ENCODE measurements at places on chromosomes 11 and 22.
A peak's percentile ranks its signal among the peaks of the same experiment; 100 is the strongest.

DNA sequence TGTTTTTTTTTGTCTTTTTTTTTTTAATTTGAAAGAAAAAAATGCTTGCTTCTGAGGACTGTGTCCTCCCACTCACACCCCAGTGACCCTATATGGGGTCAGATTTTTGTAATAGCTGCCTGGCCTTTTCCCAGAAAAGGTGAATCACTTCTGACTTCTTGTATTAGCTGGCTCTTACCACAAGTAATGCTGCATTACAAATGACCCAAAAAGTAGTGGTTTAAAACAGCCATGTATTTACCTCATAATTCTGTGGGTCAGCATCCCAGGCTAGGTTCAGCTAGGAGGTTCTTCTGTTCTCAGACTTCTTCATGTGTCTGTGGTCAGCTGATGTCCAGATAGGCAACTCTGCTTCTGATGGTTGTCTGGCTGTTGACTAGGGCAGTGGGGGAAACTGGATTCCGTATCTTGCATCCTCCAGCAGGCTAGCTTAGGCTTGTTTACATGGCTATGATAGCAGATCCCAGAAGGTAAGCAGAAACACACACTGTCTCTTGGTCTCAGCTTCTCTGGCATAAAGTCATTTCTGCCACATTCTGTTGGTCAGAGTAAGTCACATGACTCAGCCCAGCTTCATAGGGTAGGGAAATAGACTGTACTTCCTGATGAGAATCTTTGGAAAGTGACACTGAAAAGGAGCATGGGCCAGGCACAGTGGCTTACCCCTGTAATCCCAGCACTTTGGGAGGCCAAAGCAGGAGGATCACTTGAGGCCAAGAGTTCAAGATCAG, 19.5 kb downstream of the LHFPL7 start:
- no peaks in the 10 kb centered on the region for H3K4me1 ChIP-seq
- no peaks in the 10 kb centered on the region for H3K36me3 ChIP-seq
- H3K27me3 ChIP-seq: peaks cover 6% of the 10 kb centered on the region

DNA sequence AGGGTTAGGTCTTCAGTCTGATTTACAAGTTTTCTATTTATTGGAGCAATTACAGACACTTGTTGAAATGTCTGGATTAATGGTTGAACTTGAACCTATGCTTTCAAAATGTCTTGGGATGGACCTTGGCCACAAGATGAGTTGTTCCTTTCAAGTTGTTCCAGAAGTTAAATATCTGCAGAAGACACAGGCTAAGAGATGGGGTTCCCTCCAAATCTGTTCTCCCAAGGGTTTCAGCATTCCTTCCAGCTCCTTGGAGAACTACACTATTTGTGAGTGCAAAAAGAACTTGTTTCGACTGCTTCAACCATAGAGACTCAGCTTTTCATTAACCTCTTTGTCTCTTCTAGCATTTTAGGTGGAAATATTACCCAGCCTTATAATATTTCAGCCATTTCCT, 189.0 kb upstream of the BLID start:
- H3K4me3 ChIP-seq: no peak overlapping the region
- DNase-seq: no peak
- H3K36me3 ChIP-seq: peaks cover 2% of the 10 kb centered on the region
- H3K27ac ChIP-seq: no peak overlapping the region

- H3K36me3 ChIP-seq: no peaks in the 10 kb centered on the region
- no peaks in the 10 kb centered on the region for H3K27me3 ChIP-seq
Observed at GRCh38 chr11:42025121-42025803, 565.8 kb upstream of the LRRC4C start.

- H3K27me3 ChIP-seq: peaks cover 17% of the 10 kb centered on the region
- peaks cover 6% of the 10 kb centered on the region for H3K36me3 ChIP-seq
- no peak for DNase-seq
Observed at GRCh38 chr11:86706338-86707131, 34.1 kb upstream of the ME3 start.

DNA sequence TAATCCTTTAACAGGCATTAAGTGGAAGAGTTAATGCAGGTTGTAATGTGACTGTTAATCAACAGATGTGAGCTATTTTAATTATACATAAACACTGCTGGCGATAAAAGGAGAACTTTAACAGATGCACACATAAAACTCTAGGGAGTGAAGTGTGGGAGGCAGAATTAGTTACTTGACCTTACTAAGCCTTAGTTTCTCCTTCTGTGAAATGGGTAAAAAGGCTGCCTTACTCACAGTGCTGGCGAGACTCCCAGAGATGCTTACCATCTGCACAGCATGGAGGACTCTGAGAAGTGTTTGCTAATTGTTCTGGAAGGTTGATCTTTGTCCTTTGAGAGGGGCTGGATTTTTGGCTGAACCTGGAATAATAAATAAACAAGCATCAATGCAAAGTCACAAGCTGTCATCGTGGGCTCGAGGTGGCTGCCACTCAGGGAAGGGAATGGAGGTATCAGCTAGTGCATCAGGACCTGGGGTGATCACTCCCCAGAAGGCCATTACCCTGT, 58.6 kb upstream of the MPEG1 start:
- no peak for DNase-seq
- peaks cover 90% of the 10 kb centered on the region for H3K4me1 ChIP-seq
- no peaks in the 10 kb centered on the region for H3K36me3 ChIP-seq

DNA sequence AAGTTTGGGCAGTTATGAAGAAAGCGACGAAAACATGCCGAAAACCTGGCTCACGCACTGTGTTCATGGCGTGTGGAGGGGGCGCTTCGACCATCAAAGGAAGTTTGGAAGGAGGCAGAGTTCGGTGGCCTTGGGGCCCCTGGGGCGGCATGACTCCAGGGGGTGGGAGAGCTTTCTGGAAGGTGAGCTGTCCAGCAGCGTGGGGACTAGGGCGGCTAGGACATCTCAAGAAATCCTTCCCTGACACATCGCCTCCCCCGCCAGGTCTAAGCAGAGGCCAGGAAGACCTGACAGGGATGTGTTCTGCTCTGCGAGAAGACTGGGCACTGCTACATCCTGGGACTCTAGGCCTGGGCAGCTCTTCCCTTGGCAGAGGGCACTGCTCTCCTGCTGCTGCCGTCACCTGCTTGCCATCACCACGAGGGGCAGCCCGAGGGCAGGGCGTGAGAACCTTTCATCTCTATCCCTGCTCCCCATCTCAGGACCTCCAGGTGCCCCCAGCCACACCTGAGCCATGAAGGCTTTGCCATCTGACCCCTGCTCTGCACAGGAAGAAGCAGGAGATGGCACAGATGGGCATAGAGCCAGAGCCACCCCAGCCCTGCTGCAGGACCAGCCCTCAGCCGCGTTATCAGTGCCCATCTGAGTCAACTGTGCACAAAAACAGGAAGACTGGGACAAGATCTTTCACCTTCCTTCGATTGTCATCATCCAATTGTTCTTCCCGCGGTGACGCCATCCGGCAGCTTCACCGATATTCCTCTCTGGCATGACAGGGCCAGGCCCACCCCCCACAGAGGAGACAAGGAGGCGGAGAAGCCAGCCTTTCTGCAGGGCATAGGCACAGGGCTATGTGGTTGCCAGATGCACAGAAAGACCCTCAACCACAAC, 12.7 kb downstream of the LINC01488 start:
- no peak overlapping the region for H3K27ac ChIP-seq
- H3K27me3 ChIP-seq: peaks cover 51% of the 10 kb centered on the region
- no peak overlapping the region for H3K4me3 ChIP-seq
- peaks cover 11% of the 10 kb centered on the region for H3K4me1 ChIP-seq

DNA sequence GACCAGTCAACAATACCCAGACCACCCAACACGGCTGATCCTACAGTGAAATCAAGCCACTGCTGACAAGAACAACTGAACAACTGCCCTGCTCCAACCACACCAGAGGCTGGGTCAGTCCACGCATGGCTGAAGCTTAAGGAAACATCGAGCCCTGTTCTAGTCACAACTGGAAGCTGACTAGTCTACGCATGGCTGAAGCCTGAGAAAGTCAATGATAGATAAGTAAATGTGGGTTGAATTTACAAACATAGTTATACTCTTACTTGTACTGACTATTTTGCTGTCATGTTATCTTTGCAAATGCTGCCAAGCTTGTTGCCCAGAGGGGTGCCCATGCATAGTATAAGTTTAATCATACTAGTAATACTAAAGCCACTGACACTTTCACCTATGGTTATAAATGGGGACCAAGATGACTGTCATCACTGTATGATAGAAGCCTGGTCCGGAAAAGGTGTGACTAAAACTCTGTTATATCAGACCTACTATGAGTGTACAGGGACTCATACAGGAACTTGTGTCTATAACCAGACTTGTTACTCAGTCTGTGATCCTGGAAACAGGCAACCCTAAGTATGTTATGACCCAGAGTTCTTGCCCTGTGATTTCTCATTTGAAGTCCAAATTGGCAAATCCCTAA, 43.4 kb upstream of the GLYAT start:
- H3K4me3 ChIP-seq: no peak overlapping the region
- H3K4me1 ChIP-seq: peaks cover 2% of the 10 kb centered on the region
- H3K27me3 ChIP-seq: no peaks in the 10 kb centered on the region
- H3K27ac ChIP-seq: no peak overlapping the region
- DNase-seq: no peak

- no peaks in the 10 kb centered on the region for H3K4me1 ChIP-seq
- no peak overlapping the region for H3K4me3 ChIP-seq
- H3K27ac ChIP-seq: no peak overlapping the region
- DNase-seq: no peak
- H3K27me3 ChIP-seq: peaks cover 4% of the 10 kb centered on the region
Observed at GRCh38 chr11:126772267-126772666, 228.3 kb downstream of the KIRREL3 start.

DNA sequence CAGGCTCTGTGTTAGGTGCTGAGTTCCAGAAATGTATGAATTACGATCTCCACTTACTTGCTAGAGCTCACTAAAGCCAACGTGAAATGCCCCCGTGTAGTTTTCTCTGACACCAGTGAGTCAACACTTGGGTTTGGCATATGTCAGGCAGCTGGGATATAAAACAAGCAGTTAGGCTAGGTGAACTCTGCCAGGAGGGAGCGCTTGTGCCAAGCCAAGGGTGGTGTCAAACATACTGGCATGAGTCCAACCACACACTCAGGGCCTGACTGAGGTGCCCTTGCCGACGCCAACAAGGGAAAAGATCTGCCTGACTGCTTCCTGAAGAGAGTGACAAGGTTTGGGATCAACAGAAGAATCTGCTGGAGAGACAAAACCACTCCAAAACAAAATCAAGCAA, 167.8 kb upstream of the NARS2 start:
- no peak overlapping the region for H3K4me3 ChIP-seq
- peaks cover 5% of the 10 kb centered on the region for H3K27me3 ChIP-seq
- no peaks in the 10 kb centered on the region for H3K36me3 ChIP-seq
- H3K4me1 ChIP-seq: no peaks in the 10 kb centered on the region
- no peak overlapping the region for H3K27ac ChIP-seq

- H3K27me3 ChIP-seq: no peaks in the 10 kb centered on the region
- H3K27ac ChIP-seq: peak overlapping the region; percentile 97
- peak; percentile 13 for DNase-seq
- no peak overlapping the region for H3K4me3 ChIP-seq
- H3K4me1 ChIP-seq: peaks cover 27% of the 10 kb centered on the region
Observed at GRCh38 chr11:72226701-72227100, 2.1 kb downstream of the INPPL1 start.

DNA sequence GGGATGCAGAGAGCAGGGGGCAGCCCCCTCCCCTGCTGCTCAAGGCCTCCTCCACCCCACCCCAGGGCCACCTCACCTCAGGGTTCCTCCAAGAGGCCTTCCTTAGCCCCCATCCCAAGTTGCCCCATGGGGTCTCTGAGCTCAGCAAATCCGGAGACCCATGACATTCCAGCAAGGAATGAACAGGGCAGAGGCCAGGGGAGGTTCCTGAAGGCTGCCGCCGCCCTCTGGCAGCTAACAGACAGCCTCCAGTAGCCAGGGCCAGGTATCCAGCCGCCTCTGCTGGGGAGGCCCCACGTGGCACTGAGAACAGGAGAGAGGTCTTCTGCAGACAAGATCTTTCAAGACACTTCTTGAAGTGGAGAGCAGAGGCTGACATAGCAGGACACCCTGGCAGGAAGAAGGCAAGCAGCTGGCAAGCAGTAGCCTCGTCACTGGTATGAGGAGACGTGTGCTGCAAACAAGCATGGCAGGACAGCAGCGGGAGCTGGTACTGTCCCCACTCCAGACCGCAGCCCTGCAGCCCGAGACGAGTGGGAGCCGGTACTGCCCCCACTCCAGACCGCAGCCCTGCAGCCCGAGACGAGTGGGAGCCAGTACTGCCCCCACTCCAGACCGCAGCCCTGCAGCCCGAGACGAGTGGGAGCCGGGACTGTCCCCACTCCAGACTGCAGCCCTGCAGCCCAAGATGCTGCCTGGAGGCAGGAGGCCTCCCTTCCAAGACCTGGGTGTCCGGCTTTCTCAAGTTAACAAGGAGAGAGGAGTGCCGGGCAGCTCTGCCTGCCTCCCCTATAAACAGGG, 190.6 kb downstream of the IGLL1 start:
- H3K4me3 ChIP-seq: no peak overlapping the region
- no peaks in the 10 kb centered on the region for H3K4me1 ChIP-seq
- DNase-seq: no peak

- no peak overlapping the region for H3K4me3 ChIP-seq
- H3K27me3 ChIP-seq: peaks cover 14% of the 10 kb centered on the region
- H3K27ac ChIP-seq: peak overlapping the region; percentile 36
- H3K36me3 ChIP-seq: peaks cover 16% of the 10 kb centered on the region
- H3K4me1 ChIP-seq: peaks cover 32% of the 10 kb centered on the region
Observed at GRCh38 chr22:38839686-38840085, 4.1 kb downstream of the NPTXR start.

GRCh38 chr11:100152766-100153165, 534.3 kb upstream of the ARHGAP42 start:
- no peak overlapping the region for H3K27ac ChIP-seq
- no peaks in the 10 kb centered on the region for H3K4me1 ChIP-seq
- no peak overlapping the region for H3K4me3 ChIP-seq
- no peak for DNase-seq
- H3K27me3 ChIP-seq: no peaks in the 10 kb centered on the region

DNA sequence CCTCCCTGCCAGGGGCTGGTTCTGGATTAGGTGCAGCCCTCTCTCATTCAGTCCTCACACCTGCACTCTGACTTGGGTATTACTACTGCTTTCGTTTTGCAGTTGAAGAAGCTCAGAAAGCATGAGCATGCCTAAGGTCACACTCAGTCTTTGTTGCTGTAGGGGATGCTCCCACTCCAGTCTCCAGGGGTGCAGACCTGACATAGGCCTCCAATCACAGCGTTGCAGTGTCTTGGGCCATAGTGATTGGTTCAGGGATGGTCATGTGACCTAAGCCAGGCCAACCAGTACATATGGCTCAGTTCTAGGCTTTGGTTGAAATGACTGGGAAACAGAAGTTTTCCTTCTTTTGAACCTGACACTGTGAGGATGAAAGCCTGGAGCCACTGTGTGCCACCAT, 61.7 kb downstream of the FBXO7 start:
- H3K36me3 ChIP-seq: peaks cover 7% of the 10 kb centered on the region
- DNase-seq: no peak
- H3K27me3 ChIP-seq: peaks cover 8% of the 10 kb centered on the region
- H3K27ac ChIP-seq: no peak overlapping the region
- H3K4me3 ChIP-seq: no peak overlapping the region
